ENCODE measurements at places on chromosomes 13 and 19.

GRCh38 chr13:75666646-75667351 lies 30.7 kb downstream of the LMO7 start:
- DNase-seq: no peak

DNA sequence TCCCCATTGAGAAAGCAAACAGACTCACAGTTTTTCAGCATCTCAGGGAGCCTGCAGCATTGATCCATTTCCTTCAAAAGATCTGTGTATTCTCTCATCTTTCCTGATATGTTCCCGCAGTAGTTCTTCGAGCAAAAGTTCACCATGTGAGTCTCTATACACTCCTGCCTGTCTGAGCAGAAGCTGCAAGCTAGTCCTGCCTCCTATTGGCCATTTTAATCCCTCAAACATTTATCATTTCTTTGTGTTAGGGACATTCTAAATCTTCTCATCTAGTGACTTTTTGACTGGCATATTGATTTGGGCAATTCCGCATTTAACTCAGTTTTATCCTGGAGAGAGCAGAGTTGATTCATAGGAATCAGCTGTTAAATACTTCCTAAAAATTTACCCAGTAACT lies 660.4 kb upstream of the KLF12 start:
- no peak for DNase-seq

DNA sequence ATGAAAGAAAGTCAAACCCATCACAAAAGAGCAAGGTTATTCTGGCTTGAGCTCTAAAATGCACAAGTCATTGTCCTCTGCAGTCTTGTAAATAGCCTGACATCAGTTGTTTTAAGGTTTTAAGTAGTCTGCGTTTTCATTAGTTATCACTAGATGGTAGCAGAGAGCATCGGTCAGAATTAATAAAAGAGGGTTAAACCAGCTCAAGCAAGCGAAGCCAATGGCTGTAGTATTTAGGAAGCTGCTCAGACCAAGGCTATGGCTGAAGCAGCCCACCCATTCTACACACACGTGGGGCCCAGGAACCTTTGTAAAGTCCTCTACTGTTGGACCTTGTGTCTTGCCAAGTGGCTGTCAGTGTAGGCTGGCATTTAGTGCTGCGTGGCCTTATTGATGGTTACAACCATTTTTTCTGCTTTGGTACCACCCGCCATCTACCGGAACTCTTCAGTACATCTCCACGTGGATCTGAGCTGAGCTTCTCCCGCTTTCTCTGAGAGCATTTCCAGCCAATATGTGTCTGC lies 13.3 kb upstream of the ZNF57 start:
- DNase-seq: peak; percentile 37

- DNase-seq: peak; percentile 86
Observed at GRCh38 chr19:913080-913748, at the start of gene R3HDM4. Gene R3HDM4 (minus strand): TSS chr19:913219. CDS start chr19:913157, 62 bp downstream.

- no peak for DNase-seq
Observed at GRCh38 chr13:75135325-75135825, 346.6 kb downstream of the TBC1D4 start.

DNA sequence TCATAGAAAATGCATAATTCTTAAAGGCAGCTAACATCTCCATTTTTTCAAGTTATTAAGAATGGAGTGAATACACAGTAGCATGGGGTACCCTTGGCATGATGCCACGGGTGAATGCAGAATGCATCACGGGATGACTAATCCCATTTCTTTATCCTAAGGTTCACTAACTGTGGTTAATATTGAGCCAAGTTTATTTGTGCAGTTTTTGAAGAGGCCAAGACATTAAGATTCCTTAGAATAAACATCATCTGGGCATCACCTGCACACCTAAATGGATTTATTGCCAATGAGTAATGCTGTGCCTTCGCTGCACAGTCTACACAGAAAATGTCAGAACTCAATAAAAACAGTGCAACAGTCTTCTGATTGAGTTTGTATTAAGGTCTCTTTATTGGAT lies 333.1 kb downstream of the GPC6 start:
- DNase-seq: no peak

- DNase-seq: no peak
Observed at GRCh38 chr13:44425041-44425814, 51.6 kb downstream of the SERP2 start.

Measured in activated CD4-positive, alpha-beta T cell treated with anti-CD3 and anti-CD28 coated beads, Interleukin-10, Interleukin-2, amounts not matched to agents 100 ng/mL and 50 ng/mL, durations not matched to agents 16 hours and 8 hours (primary cell).